Ecto neural progenitor cell (in vitro differentiated cells): ENCODE measurements at places on chromosomes 7 and 10.

GRCh38 chr10:36336315-36336714 lies 694.2 kb upstream of the FZD8 start:
- DNase-seq, result no peak

DNA sequence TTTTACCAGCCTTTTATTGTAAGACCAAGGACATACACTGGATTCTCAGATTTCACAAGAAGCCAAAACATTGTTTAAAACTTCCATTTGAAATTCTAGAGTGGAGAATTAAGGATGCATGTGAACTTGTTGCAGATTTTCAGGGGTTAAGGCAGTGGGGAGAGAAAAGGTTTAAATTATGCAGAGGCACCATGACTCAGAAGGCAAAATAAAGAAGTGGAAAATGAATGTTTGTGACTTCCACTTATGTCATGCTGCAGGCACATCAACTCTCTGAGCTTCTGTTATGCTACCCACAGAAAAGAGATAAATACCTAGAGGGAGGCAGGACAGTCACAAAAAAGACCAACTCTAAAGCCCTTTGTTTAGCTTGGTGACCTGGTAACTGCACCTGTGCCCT lies 84.4 kb upstream of the BET1 start:
- DNase-seq, result no peak

GRCh38 chr7:27961255-27961654 lies 219.3 kb downstream of the JAZF1 start:
- no peak for DNase-seq

DNA sequence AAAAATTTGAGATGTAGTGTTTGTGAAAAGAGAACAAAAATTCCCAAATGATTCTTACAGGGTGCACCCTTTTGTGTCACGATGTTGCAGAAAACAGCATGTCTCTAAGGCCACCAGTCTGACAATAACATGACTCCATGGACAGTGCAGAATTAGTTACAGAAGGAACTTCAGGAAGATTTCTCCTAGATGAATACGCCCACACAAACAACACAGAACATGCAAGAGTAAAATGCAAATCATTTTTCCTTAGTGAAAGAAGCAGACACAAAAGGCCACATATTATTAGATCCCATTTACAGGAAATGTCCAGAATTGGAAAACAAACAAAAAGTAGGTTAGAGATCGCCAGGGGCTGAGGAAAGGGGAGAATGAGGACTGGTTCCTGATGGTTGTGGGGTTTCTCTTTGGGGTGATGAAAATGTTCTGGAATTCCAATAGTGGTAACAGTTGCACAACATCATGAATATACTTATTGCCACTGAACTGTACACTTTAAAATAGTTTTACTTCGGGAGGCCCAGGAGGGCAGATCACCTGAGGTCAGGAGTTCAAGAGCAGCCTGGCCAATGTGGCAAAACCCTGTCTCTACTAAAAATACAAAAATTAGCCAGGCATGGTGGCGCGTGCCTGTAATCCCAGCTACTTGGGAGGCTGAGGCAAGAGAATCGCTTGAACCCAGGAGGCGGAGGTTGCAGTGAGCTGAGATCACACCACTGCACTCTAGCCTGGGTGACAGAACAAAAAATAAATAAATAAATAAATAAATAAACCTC lies 10.2 kb downstream of the ZC3HAV1 start:
- DNase-seq, result no peak

DNA sequence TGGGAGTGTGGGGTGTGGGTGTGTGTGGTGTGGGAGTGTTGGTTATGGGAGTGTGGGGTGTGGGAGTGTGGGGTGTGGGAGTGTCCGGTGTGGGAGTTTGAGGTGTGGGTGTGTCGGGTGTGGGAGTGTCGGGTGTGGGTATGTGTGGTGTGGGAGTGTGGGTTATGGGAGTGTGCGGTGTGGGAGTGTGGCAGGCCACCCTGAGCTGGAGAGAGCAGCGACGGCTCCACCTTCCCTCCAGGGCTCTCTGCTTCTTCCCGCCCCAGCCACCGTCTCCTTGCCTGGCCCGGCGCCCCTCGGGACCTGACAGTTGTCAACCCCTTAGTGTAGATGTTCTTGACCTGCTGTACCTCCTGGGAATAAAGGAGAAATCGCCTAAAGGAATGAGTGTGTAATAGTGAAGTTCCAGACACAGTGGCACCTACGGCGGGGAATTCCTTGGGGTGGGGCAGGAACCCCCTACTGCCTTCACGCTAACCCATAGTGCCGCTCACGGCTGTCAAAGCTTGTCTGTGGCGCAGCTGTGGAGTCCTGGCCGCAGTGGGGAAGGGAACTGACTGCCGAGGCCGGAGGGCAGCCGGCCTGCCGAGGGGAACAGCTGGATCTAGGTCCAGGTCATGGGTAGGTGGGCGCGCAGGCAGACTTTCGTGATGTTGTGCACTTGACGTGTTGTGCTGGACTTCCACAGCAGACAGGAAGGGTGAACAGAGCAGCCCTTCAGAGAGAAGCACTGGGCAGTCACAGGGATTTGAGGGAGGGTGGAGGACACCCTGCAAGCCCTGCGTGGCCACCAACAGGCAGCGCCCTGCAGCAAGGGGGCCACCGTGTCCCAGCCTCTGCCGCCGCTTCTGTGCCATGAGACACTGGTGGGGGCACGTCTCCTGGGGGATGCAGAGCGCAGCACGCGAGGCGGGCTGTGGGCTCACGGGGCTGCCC lies 49.0 kb upstream of the EN2 start:
- DNase-seq, result no peak
